ENCODE measurements at places on chromosomes 5 and 9.

DNA sequence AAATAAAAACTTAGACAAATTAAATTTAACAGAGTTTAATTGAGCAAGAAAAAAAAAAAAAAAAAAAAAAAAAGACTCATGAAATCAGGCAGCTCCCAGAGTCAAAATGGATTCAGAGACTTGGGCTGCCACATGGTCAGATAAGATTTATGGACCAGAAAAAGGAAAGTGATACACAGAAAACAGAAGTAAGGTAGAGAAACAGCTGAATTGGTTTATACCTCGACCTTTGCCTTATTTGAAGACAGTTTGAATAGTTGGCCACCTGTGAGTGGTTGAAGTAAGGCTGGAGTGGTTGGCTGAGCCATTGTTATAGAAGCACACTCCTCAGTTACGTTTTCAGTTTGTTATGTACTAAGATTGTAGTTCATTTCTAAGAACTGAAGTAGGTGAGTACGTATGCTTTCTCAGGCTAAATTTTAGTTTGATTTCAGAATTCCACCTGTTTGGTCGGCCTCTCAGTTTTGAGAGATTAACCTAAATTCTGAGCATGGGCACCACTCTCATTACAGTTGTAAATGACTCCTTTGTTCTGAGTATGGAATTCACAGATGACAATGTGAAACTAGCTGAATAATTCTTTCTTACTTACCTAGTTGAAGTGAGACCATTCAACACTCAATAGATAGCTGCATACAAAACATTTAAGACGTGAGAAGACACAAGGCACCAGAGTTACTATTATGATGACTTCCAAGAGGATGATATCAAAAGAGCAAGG lies 149.0 kb downstream of the AOPEP start:
- no peak for DNase-seq

DNA sequence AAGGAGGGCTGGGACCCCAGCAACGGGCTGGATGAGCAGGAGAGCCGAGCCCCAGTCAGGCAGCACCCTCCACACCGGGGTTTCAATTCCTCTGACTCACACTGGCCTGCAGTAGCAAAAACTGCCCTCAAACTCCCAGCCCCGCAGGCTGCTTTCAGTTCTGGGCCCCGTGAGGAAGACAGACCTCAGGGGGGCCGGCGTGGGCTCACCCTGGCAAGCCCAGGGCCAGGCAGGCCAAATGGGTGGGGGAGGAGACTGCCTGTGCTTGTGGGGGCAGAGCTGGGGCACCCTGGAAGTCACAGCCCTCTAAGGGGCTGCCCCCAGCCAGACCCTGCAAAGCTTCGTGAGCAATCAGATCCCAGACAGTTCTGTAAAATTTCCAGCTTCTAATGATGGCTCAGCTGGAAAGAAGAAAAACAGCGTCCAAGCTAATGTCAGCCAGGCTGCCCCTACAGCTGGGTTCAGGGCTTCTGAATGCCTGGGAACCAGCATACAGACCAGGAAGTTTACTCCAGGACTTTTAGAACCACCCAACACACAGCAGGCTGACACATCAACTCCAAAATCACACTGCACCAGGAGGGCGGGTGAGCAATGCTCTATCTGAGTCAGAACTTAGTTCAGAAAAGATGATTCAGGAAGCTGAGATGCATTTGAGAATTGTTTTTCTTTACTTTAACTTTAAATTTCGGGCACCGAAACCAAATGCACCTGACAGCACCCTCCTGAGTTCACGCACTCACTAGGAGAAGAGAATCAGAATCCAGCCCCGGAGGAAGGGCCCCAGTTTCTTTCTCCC lies 34.7 kb downstream of the LPCAT1 start:
- no peak for DNase-seq

DNA sequence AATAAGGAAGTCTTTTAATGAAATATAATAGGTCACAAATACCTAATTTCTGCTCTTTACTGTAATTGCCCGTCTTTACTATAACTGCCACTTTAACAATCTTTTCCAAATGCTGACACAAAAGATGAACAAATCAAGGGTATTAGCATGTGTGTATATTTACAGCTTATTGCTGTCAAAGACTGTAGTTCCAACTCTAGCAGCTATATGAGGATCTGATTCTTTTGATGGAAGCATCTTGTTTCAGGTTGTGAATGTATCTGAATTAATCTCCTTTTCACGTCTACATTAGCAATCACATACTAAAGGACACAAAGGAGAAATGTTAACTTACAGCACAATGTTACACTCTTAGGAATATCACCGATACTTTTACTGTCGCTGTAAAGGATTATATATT lies 27.9 kb downstream of the RFX3 start:
- DNase-seq = no peak

DNA sequence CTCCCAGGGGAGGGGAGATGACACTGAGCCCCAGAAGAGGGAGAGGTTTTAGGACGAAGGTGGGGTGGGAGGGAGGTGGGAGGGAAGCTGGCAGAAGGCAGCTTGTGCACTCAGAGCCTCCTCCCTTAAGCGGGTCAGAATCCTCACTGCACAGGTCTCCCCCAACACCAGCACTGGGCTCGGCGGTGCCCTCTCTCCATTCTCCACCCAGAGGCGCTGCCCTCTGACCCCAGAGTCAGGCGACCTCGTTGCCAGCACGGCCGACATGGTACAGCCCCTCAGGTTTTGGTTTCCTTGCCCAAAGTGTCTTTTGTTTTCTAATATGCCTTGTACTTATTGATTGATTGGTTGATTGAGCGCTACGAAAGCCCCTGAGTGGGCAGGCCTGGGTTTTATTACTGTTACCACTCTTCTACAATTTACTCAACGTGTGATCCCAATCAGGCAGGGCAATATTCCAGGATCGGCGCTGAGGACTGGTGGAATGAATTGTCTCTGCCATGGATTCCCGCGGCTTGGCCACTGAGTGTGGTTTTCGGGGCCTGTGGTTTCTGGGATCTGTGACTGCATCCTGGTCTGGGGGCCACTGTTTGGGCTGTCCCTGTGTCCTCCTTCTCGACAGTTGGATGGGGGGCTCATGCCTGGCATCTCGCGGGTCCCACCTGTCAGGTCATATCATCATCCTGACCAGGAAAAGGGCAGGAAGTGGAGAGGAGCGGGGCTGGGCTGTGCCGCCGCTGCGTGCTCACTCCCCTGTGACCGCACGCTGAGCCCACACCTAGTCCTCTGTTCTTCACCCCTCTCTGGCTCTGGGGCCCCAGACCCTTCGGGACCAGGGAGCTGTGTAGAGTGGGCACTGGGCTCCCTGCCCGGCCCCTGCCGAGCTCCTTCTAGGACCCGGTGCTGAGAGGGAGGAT lies 9.6 kb upstream of the FCN2 start:
- no peak for DNase-seq

DNA sequence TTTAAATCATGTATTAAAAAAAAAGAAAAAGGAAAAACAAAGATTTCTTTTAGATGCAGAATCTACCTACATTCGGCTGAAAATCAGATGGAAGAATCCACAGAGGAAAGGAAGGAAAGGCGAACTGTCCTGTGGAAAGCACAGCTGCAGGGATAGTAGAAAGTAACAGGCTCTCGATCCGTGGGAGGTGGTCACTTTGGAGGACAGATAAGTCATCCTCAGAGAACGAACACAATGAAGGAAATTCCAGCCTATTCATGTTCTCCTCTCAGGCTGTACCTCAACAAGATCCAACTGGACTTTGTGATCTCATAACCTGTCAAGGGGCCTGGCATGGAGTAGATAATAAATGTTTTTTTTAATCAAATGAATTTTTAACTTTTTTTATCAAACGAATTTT lies 72.8 kb downstream of the NR6A1 start:
- DNase-seq = no peak

DNA sequence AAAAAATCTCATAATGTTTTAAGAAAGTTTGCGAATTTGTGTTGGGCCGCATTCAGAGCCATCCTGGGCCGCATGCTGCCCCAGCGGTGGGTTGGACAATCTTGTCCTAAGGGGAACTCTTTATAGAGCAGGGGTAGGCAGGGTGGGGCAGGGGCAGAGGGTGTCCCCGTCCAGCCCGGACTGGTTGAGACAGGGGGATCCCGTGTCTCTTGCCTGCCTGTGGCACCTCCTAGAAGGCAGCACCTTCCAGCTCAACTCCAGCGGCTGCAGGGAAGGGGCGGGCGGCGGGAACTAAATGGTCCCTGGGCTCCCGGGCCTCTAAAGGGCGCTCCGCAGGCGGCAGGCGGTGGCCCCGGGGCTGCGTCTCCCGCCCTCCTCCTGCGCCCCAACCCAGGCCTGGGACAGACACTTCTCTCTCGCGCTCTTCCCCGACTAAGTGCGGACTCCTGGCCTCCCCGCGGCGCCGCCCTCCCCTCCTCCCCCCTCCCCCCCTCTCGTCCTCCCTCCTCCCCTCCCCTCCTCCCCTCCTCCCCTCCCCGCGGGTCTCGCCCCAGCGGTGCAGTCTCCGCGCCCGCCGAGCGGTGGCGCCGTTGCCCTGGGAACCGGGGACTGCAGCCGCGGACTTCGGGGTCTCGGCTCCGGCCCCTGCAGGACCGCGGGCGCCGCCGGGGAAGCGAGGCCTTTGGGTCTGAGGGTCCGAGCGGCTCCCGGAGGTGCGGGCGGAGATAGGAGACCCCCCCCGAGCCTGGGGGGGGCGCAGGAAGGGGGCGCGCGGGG lies 132.6 kb downstream of the MRPL36 start:
- peak; percentile 13 for DNase-seq

DNA sequence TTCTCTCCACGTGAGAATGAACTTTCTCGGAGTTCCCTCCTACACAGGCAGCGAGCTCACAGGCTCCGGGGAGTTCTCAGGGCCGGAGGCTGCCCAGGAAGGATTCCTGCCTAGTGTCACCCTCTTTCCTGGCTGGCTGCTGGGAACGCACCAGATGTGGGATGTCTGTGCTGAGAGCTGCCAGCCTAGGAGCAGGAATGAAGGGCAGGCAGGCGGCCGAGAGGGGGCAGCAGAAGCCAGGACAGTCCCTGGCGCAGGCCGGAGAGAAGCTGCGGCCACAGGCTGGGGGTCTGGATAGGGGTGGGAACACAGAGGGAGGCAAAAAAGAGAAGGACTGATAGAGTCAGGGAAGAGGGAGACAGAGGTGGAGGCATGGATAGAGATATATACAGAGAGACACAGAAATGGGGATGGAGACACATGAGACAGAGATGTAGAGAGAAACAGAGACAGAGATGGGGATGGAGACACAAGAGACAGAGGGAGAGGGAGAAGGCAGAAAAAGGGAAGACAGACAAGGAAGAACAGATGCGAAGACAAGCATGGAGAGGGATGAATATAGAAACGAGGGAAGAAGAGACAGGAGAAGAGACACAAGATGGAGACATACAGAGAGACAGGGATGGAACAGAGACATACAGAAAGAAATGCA lies 25.3 kb upstream of the ENHO start:
- DNase-seq = peak; percentile 46

DNA sequence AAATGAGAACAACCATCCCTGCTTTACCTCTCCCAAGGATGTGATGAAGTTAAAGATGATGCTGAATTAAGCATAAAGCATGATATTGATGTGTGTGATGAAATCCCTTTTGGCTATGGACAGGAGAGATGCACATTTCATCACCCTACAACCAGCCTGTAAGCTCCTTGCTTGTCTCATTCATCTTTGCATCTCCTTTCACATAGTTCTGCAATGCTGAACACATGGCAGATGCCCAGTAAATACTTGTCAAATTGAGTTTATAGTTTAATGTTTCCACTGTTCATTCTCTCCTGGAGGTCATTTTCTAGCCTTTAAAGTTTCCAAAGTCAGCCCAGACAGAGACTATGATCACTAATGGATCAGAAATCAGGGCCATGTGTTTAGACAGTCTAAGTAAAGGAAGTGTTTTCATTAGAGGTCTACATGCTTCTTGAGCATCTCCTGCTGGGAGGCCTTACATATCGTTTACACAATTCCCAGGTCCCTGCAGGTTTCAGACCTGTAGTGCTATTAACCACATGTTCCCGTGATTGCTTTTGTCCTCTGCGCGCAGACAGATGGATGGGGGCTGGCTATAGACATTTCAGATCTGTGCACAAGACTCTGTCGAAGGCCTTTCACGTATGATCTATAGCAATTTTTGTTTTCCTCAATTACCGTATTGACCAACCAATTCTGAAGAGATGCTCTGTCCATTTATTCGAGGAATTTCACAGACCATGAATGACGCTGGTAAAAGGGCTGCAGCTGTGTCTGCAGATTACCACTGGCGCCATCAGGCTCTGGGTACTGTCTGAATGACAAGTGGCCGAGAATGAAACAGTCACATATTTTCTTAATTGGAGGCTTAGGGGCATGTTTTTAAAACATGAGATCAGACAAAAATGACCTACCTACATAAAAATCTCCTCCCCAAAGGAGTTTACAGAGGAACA lies 49.0 kb upstream of the CKMT2 start:
- no peak for DNase-seq

DNA sequence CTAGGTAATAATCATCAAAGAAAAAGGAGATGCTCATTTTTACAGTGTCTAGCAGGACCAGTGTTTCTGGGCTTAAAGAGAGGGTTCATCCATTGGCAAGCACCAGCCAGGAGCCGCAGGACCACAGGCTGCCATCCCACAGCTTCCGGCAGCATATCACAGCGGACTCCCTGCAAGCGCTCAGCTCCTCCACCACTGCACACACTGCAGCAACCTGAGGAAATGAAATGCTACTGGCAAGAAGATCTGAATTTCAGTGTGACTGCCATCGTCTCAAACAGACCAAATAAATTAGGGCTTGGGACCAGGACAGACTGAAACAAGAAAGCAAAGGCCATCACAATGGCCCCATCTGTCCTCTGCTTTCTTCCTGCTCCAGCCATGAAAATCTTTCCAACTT lies 114.2 kb downstream of the TTC39B start:
- no peak for DNase-seq

DNA sequence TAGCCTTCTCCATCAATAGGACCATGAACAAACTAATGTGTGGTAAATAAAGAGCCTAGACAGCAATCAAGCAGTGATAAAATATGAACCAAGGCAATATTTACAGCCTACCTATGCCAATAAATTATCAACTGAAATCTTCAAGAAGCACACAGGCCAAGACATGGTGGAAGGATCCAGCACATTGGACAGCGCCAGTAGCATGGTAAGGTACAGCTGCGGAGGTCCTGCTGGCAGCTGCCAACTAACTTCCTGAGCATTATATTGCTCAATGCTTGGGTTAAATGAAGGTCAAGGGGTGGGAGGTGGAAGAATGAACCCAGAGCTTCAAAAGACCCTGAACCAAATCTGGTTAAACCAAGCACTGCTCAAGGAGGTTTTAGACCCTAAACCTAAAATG lies 16.5 kb upstream of the SPDL1 start:
- no peak for DNase-seq

- DNase-seq = no peak
These were observed 630 bp downstream of the POLE3 start for GRCh38 chr9:113409883-113410206.

Measured in hypothalamus (tissue), 51 donors.